ENCODE measurements at places on chromosomes 13 and 19.

GRCh38 chr13:93723316-93723715 lies 496.7 kb downstream of the GPC6 start:
- DNase-seq = no peak

DNA sequence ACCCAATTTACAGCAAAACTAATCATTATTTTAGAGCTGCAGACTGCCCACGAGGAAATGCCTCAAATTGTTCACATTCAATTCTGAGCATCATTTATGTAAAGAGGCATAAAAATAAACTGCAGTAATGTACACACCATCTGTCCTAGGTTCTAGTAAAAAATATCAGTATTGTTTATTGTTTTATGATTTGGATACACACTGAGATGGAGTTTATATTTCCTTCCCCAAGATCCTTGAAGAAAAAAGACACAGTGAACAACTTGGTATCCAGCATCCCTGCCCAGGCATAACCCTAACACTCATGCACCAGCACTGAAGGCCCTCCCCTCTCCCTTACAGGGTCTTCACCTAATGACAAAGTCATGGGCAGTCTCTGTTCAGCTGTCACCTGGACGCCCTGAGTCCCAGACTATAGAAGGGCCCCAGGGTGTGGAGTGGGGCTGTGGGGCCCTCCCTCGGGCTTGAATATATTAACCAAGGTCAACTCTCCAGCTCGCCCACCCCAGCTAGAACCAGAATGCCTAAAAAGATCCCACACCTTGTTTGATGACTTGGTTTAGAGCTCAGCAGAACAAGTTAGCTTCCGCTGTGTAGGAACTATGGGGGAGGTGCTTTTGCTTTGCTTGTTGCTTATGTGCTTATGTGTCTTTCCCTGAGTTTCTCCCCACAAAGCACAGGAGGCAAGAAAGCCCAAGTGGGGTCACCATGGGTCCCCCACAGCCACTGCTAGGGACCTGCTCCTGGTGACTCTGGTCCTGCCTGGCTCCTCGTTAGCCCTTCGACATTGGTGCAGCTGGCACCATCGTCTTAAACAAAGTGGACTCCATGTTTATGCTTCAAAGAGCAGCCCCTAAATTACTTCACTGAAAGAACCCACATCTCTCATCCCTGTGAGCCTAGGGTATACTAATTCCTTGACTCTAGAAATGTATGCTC lies 111.1 kb downstream of the COL4A1 start:
- DNase-seq = no peak

- no peak for DNase-seq
Measured at GRCh38 chr19:13176345-13176744, 26.1 kb downstream of the IER2 start.

DNA sequence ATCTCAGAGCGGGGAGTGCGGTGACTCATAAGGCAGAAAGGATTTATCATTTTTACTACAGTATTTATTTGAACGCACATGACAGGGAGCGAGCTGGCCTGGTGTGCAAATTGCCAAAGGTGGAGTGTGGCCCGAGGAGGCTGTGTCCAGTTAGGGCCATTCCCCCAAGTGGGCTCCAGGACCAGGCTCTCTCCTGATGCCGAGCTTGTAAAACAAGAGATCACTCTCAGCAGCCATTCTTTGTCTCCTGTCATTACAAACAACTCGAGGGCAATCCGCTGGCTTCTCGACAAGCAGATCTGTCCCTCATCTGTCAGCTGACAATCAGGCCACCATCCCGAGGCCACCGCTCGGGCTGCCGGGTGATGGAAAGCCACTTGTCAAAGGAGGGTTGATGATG lies 418.9 kb downstream of the ZNF536 start:
- DNase-seq = no peak

GRCh38 chr13:111961236-111961635 lies 105.7 kb upstream of the SOX1 start:
- no peak for DNase-seq

DNA sequence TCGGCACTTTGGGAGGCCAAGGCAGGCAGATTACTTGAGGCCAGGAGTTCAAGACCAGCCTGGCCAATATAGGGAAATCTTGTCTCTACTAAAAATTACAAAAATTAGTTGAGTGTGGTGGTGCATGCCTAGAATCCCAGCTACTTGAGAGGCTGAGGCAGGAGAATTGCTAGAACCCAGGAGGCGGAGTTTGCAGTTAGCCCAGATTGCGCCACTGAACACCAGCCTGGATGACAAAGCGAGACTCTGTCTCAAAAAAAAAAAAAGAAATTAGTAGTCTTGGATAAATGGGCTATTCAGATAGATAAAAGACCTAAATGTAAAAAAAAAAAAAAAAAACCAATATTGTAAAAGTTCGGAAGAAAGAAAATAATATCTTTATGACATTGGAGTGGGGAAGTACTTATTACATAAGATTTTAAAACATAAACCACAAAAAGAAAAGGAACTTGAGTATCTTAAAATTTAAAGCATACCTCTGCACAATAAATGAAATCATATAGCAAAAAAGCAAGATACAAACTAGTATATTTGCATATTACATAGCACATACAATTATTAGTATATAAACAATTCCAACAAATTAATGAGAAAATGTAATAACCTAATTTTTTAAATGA lies 26.7 kb upstream of the RNASEH2B start:
- no peak for DNase-seq

DNA sequence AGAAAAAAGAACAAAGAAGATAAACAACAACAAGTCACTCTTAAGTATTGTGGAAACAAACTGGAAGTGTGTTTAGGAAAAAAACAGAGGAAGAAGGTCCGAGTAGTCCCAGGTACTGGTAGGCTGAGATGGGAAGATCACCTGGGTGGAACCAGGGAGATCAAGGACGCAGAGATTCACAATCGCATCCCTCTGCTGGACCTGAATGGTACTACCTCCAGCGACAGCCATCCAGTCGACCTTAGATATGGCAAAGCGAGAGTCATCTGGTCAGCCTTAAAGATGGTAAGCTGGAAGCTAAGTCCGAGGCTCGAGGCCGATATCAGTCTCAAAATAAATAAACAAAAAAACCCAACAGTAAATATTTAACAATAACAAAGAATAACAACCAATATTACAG lies 44.9 kb upstream of the ZNF91 start:
- DNase-seq = no peak

- DNase-seq = no peak
Measured at GRCh38 chr13:43905435-43906031, 25.8 kb downstream of the LACC1 start.

- no peak for DNase-seq
Measured at GRCh38 chr19:5700455-5701092, 10.5 kb downstream of the RPL36 start.

GRCh38 chr19:51479531-51480331 lies 1.4 kb downstream of the CEACAM18 start:
- no peak for DNase-seq

DNA sequence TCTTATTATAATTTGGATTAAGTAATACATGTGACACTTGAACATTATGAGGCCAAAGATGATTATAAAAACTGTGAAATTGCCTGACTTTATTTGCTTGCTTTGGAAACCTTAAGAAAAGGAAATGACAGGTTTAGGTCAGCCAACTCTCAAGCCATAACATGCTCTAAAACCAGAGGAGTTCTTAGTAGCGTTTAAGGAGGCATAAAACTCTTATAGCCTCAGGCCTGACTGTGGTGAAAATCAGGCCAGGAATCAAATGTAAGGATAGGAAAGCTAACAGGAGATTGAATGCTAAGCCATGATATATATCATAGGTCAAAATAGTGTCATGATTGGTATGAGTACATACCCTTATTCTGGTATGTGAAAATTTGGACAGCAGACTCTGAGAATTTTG lies 1142.4 kb upstream of the MIR17HG start:
- no peak for DNase-seq

- DNase-seq = peak; percentile 83
Measured at GRCh38 chr13:110506859-110507566, 54.5 kb downstream of the RAB20 start.

GRCh38 chr13:93948162-93948922 lies 531.1 kb downstream of the DCT start:
- no peak for DNase-seq

DNA sequence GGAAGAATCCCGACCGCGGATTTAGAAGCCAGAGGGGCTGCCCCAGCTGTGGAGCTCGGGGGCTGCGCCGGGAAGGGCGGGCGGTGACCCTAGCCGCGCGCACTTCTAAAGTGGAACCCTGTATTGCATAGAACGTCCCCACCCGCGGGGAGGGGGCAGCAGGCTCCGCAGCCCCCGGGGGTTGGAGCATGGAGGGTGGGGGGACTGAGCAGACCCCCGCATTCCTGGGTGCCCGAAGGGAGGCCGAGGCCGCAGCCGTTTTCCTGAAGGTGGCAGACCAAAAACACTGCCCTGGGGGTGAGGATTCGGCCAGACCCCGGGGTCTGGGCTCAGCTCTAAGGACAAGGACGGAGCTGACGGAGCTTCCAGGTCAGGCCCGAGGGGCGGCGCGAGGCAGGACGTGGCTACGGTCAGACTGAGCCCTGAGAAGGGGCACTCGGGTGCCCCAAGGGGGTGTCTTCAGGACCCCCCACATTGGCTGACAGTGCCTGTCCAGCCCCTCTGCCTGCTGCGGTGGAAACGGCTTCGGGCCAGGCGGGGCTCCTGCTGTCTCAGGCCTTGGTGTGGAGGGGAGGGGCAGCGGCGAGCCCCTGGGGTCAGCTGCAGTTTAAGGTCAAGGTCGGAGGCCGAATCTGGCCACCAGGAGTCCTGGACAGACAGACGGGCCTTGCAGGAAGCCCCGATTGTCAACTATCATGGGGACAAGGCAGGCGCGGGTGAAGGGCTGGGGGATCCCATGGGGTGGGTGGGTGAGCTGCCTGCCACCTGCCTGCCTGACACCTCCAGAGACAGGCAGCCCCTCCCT lies 12.6 kb downstream of the MKNK2 start:
- DNase-seq = peak; percentile 62

GRCh38 chr13:27104606-27105005 lies 67.0 kb downstream of the USP12 start:
- no peak for DNase-seq

GRCh38 chr13:23871616-23872220 lies 17.5 kb downstream of the MIPEP start:
- no peak for DNase-seq

- peak; percentile 69 for DNase-seq
Measured at GRCh38 chr19:38684078-38684861, 36.8 kb downstream of the ACTN4 start.

DNA sequence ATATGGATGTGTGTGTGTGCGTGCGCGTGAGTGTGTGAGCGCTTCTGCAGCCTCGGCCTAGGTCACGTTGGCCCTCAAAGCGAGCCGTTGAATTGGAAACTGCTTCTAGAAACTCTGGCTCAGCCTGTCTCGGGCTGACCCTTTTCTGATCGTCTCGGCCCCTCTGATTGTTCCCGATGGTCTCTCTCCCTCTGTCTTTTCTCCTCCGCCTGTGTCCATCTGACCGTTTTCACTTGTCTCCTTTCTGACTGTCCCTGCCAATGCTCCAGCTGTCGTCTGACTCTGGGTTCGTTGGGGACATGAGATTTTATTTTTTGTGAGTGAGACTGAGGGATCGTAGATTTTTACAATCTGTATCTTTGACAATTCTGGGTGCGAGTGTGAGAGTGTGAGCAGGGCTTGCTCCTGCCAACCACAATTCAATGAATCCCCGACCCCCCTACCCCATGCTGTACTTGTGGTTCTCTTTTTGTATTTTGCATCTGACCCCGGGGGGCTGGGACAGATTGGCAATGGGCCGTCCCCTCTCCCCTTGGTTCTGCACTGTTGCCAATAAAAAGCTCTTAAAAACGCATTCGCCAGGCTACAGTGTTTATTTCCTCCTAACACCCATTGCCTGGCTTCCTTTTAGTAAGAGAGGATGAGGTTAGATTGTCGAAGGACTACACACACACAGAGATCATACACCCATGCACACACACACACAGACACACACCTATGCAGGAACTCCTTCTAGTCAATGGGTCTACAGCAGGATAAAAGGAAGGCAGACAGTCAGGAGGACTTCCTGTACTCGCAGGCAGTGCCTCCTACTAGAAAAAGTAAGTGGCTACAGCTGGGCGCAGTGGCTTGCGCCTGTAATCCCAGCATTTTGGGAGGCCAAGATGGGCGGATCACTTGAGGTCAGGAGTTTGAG lies 7.1 kb downstream of the FOSB start:
- DNase-seq = peak; percentile 79

GRCh38 chr13:35485424-35485823 lies 8.9 kb upstream of the MAB21L1 start:
- no peak for DNase-seq

- no peak for DNase-seq
Measured at GRCh38 chr13:82294226-82294625, 1588.0 kb downstream of the SLITRK1 start.

- DNase-seq = no peak
Measured at GRCh38 chr19:19900139-19900728, 512 bp upstream of the ZNF93 start.

GRCh38 chr19:2728783-2729387 lies 7.7 kb upstream of the DIRAS1 start:
- DNase-seq = no peak

DNA sequence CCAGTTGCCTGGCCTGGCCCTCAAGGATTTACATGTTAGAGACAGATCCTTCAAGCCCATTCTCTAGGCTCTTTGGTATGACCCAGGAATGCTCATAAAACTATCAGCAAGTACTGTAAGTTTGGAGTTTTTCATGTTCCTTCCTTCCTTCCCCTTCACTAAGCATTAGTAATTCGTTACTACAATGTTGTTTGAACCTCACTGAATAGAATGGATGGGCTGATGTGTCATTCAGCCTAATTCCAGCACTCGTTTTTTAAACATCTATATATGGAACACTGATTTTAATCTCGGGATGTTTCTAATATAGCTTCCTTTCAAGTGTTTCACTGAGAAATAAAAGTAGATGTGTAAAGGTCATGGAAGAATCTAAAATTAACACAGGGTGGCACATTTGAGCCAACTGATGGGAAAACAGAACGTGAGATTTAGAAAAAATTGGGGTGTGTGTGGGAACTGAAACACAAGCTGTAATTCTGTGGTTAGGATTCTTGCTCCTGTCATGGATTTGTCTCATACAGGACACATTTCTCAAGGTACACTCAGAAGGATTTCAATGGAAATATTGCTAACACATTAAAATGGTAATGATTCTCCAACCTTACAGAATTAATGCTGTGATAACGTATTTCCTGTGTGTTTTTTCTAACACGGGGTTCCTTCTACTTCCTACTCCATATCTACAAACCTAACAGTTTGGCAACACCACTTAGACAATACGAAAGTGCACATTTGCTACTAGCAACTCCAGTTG lies 93.4 kb downstream of the FLT1 start:
- DNase-seq = no peak

- DNase-seq = no peak
Measured at GRCh38 chr13:112574834-112575613, 12.9 kb downstream of the TUBGCP3 start.

DNA sequence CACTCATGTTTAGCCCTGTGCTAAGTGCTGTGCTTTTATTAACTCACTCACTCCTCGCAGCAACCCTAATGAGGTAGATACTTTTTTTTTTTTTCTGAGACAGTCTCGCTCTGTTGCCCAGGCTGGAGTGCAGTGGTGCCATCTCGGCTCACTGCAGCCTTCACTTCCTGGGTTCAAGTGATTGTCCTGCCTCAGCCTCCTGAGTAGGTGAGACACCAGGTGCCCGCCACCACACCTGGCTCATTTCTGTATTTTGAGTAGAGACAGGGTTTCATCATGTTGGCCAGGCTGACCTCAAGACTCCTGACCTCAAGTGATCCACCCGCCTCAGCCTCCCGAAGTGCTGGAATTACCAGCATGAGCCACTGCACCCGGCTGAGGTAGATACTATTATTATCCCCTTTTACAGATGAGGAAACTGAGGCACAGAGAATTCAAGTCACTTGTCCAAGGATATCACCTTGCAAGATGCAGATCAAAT lies 2.5 kb downstream of the ITPKC start:
- no peak for DNase-seq
